ENCODE measurements at places on chromosomes 3 and 15. TPM values are rescaled to one million over a fixed set of nuclear protein-coding genes. Genes with fewer than 3 reads are reported as not detected.

PARP15 gene
- not detected for total RNA-seq

SLC27A2 gene
- total RNA-seq = 0.34 TPM

CLDN18 gene
- not detected for total RNA-seq

GREM1 gene
- total RNA-seq = not detected

CTXND1 gene
- 0.08 TPM for total RNA-seq

APOD gene
- total RNA-seq = 2.7 TPM

SLC15A2 gene
- 0.08 TPM for total RNA-seq

ARIH2 gene
- 180 TPM for total RNA-seq

GALK2 gene
- 50.1 TPM for total RNA-seq

IREB2 gene
- total RNA-seq = 13.5 TPM

C3orf85 gene
- total RNA-seq = not detected

MEIS2 gene
- 18.9 TPM for total RNA-seq

CTXN2 gene
- not detected for total RNA-seq

SLC24A5 gene
- not detected for total RNA-seq

SAXO2 gene
- not detected for total RNA-seq

SNX33 gene
- 9.1 TPM for total RNA-seq

AADACL2 gene
- not detected for total RNA-seq

TMEM212 gene
- not detected for total RNA-seq

GPR27 gene
- total RNA-seq = not detected

PAK6 gene
- total RNA-seq = 0.91 TPM

GPR176 gene
- 21.1 TPM for total RNA-seq

EFCC1 gene
- total RNA-seq = not detected

LTF gene
- 0.04 TPM for total RNA-seq

RARB gene
- total RNA-seq = 0.94 TPM

ESYT3 gene
- 0.38 TPM for total RNA-seq

Measured in A375 (cell line).